ENCODE measurements at places on chromosomes 3 and 15.

DNA sequence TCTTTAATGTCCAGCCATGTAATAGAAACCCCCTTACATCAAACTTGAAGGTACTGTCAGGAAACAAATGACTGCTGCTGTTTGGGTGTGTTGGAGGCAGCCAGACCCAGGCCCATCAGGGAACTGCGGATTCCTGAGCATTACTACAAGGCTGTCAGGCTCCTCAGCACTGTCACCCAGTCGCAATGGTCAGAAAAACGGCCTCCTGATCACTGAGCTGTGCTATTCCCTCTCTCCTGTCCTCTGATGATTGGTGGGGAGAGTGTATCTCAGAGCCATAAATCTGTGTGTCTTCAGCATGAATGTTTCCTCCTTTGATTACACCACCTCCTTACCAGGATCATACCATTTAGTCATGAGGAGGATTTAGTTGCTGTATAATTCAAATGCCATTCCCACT is 135.2 kb upstream of the GADL1 start:
- DNase-seq = no peak

- no peak for DNase-seq
Observed at GRCh38 chr15:37537802-37538201, 396.6 kb upstream of the TMCO5A start.

GRCh38 chr3:49661281-49661680 is 12.9 kb upstream of the APEH start:
- no peak for DNase-seq

GRCh38 chr3:134928392-134928791 is 133.3 kb downstream of the EPHB1 start:
- no peak for DNase-seq

DNA sequence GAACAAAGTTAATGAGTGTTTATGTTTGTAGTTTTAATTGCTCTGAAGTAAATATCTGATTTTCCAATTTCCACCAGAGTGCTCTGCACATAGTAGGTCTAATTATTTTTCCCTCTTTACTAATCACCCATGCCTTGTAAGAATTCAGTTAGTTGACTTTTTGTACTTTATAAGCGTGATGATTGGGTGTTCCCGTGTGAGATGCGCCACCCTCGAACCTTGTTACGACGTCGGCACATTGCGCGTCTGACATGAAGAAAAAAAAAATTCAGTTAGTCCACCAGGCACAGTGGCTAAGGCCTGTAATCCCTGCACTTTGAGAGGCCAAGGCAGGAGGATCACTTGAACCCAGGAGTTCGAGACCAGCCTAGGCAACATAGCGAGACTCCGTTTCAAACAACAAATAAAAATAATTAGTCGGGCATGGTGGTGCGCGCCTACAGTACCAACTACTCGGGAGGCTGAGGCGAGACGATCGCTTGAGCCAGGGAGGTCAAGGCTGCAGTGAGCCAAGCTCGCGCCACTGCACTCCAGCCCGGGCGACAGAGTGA is 507 bp upstream of the VHL start:
- DNase-seq = no peak

- no peak for DNase-seq
Observed at GRCh38 chr3:140931016-140931454, 10.6 kb upstream of the SLC25A36 start.

DNA sequence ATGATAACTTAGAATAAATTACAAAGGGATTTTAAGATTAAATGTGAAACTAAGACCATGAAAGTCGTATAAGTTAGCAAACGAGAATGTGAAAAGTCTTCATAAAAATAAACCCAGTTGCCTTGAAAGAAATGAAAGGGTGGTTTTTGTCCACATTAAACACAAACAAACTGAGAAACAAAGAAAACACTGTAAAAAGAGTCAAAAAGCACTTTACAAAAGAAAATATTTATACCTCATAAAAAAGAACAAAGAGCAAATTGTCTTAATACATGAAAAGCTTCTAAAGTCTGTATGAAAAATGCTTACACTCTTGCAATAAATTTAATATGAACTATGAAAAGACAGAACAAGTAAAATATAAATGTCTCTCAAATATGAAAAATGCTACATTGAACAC is 865.9 kb upstream of the CADM2 start:
- DNase-seq = no peak

DNA sequence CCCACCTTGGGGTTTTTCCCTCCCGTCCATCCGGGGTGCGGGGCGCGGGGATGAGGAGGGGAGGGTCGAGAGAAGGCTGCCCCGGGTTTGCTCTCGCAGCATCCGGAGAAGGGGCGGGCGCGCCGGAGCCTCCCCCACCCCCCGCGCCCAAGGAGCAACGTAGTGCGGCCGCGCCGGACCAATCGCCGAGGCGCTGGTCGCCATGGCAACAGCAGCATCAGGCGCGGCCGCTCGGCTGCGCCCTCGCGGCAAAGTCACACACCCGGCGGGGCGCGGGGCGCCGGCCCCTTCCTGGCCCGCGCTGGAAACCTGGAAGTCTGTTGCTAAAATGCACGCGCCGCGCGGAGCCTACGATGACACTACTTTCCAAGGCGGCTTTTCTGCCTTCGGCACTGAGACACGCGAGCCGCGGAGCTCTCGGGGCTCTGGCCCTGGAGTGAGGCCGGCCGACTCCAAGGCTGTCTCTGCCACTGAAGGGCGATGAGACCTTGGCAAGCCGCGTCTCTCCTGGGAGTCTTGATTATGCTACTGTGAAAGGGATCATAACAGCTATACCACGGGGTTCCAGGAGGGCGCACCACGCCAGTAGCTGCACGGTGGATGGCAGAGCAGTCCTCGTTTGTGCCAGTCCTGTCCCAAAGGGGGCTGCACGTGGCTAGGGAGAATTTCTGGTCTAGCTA is at the start of gene IQSEC1:
IQSEC1 (minus strand) TSS at position 104 of the 680 bp plus-strand sequence. CDS start 415 bp downstream, outside the sequence.
- peak; percentile 45 for DNase-seq

- DNase-seq = no peak
Observed at GRCh38 chr3:114460459-114460858, 166.6 kb downstream of the TIGIT start.

GRCh38 chr3:18989237-18989795 is 159.0 kb upstream of the KCNH8 start:
- no peak for DNase-seq

- DNase-seq = no peak
Observed at GRCh38 chr3:39260957-39261356, 18.9 kb downstream of the CX3CR1 start.

GRCh38 chr15:70094690-70095311 is 2.9 kb downstream of the TLE3 start:
- DNase-seq = no peak

DNA sequence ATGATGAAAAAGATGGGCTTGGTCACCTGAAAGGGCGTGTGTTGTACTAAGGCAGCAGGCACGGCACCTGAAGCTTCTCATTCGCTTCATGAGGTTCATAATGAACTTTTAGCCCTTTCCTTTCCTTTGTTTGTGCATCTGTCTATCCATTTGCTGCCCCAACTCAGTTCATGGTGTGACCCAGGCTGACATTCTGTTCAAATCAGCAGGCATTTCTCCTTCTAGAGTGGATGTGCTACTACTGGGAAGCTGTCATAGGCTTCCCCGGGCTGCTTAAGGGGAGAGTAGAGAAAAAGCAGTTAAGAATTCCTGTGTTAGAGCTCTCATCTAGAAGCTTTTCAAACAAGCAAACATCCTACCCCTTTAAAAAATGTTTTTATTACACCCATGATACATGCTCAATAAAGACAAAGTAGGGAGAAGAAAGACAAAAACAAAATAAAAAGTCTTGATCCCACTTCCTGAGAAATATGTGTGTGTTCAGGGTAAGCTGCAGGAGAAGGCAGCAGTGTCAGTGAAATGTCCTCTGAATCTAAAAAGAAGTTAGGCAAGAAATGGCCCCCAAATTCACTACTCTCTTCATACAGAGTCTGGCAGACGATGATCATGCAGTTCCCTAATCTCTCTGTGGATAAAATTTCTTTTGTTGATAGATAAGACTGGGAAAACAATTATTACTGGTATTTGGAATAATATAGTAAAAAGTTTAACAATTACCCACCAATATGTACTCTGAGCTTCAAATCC is 136.9 kb upstream of the PFN2 start:
- DNase-seq = no peak

DNA sequence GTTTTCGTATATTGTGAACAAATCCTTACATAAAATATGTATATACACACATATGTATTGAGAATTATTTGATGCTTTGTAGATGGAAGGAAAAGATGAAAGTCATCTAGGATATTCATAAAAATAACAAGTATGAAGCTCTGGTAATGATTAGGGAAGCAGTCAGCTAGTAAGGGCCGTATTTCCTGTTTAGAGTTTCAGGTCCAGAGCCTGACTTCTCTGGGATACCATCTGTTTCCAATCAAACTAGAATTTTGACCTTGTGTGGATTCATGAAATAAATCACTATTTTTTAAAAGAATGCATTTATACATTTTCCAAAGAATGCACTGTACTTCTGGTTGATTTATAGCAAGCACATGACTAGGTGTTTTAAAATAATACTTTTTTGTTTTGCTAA is 156.1 kb upstream of the CGNL1 start:
- no peak for DNase-seq

GRCh38 chr3:127263586-127264231 is 24.1 kb downstream of the PRR20G start:
- DNase-seq = no peak

DNA sequence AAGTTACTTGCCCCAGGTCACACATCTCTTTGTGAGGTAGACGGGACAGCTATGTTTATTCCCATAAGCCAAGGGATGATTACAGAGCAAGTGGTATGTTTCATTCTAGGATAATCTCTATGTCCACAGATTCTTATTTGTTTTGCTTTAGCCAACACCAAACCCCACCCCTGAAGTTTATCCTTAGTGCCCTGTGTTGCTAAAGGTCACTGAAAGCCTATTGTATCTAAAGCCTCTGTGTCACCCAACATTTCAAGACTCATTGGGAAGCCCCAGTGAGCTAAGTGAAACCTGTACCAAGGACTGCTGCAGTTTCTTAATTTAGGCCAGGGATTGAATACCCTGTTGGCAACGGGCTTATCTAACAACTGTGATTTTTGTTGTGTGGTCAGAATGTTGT is 135.6 kb downstream of the ADAMTS9 start:
- no peak for DNase-seq

DNA sequence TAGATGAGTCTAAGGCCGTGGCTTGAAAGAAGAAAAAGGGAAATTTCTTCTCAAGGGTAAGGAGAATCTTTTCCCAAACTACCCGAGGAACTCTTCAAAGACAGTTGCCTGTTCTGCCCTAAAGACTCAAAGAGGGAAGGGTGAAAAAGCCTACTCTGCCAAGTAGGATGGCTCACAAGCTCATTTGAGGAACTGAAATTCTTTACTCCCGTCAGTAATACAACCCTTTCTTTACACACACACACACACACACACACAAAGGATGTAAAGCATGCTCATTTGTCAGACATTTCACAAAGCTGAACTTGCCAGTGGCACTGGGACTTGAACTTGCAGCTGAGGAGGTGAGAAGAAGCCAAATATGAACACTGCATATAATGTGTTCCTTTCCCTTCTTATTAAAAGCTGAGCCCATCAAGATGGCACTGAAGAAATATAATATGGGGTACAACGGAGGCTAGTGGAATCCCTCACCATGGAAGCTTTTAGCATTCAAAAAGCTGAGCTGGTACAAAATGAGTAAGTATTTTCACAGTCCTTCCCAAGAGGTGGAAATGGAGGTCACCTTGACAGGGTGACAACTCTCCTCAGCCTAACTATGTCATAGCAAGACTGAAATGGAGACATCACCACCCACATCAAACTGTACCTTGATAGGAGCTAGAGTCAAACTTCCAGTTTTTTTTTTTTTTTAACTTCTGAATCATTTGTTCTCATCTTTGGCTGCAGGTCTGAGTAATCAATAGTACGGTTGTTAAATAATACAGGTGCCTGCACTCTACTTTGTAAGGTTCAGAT is 57.6 kb downstream of the TAFA4 start:
- no peak for DNase-seq

DNA sequence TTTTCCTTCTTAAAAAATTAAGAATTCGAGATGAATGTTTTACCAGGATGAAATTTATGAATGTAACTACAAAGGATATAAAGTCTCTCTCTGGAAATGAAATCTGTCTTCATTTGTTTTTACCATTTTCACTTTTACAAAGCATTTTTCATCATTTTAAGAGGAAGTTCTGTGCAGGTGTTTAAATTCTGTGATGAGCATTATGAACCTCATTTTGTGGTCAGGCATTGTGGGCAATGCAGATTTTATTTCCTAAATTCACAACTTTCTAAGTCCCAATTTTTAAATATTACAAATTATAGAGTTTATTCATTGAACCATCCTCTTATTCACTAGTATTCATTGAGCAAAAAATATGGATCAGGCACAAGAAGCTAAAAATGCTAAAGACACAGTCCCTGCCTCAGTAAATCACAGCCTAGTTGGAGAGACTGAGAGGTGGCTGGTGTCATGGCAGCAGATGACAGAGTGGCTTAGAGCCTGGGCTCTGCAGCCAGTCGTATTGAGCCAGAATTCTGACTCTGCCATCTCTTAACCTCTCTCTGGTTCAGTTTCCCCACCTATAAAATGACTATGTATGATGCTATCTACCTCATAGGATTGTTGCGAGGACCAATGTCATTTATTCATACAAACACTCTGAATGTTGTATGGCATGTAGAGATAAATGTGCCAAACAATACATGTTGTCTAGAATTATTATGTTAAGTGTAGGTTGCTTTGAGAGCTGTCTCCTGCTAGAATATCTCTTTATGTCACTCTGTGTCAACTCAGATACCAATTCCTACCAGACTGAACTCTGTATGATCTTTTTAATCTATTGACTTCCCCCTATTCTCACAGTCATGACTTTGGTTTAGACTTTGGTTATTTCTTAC is 7.5 kb upstream of the TGFBR2 start:
- DNase-seq = no peak

- no peak for DNase-seq
Observed at GRCh38 chr3:197460639-197461038, 95.1 kb downstream of the BDH1 start.

- DNase-seq = no peak
Observed at GRCh38 chr3:185164428-185165217, 11.8 kb upstream of the C3orf70 start.

- no peak for DNase-seq
Observed at GRCh38 chr3:153052096-153052460, 109.9 kb upstream of the RAP2B start.

- DNase-seq = no peak
Observed at GRCh38 chr3:118272991-118273390, 761.7 kb downstream of the IGSF11 start.

DNA sequence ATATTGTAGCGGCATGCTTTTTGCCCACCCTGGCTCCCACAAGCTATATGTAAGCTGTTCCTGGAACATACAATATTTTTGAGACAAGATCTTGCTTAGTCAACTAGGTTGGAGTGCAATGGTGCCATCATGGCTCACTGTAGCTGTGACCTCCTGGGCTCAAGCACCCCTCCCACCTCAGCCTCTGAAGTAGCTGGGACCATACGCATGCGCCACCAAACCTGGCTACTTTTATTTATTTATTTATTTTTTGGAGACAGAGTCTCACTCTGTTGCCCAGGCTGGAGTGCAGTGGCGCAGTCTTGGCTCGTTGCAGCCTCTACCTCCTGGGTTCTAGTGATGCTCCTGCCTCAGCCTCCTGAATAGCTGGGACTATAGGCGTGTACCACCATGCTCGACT is 6.7 kb upstream of the SQOR start:
- DNase-seq = no peak

Measured in stimulated activated CD8-positive, alpha-beta memory T cell treated with anti-CD3 and anti-CD28 coated beads, Interleukin-15, amount 100 ng/mL, for 4 hours (primary cell).